Stromal cell of bone marrow (primary cell): ENCODE measurements at places on chromosomes 1 and 21.

DNA sequence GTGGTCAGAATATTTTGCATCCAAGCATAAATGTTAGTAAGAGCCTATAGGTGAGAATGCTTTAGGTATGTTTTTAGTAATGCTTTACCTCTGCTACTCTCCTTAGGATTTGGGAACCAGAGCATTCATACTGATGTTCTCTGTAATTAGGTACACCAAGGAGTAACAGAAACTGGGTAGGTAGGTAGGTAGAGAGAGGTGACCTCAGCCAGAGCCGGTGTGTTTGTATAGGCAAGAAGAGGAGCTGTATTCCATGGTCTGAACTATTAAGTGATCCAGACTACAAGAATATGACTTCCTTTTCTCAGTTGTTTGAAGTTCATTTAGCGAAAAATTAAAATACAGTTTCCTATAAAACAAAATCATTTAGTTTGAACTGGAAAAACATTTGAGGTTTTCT is 108.5 kb downstream of the SDCCAG8 start:
- DNase-seq, result no peak

DNA sequence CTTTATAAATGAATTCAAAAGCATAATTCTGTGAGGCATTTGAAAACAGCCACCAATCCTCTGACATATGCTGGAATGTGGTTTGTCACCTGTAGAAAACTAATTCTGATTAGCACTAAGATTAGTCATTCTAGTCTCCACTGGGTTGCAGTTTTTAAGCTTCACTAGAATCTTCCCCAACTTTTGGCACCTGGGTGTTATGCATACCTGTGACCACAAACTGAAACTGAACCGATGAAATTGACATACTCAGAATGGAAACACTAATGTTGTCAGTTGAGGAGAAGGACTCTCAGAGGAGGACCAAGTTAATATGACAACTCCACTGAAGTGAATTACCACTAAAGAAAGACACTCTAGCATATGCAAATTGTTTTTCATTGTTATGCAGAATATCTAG is 285.8 kb upstream of the NEGR1 start:
- no peak for DNase-seq

DNA sequence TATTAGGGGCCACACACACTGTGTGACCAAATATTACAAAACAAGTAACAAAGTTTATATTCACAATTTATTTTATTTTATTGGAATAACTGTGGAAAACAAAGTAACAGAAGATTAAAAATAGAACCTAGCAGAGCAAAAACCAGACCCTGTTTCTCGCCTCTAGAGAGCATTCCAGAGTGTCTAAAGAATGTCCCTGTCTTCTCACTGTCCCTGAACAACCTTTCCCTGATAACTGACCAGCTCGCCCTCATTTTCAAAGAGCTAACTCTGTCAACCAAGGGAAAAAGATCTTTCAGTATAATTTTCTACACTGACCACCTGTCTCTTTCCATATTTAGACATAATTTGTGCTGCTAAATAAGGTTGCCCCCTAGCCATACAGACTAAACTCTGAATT is 646.9 kb downstream of the USP25 start:
- no peak for DNase-seq

DNA sequence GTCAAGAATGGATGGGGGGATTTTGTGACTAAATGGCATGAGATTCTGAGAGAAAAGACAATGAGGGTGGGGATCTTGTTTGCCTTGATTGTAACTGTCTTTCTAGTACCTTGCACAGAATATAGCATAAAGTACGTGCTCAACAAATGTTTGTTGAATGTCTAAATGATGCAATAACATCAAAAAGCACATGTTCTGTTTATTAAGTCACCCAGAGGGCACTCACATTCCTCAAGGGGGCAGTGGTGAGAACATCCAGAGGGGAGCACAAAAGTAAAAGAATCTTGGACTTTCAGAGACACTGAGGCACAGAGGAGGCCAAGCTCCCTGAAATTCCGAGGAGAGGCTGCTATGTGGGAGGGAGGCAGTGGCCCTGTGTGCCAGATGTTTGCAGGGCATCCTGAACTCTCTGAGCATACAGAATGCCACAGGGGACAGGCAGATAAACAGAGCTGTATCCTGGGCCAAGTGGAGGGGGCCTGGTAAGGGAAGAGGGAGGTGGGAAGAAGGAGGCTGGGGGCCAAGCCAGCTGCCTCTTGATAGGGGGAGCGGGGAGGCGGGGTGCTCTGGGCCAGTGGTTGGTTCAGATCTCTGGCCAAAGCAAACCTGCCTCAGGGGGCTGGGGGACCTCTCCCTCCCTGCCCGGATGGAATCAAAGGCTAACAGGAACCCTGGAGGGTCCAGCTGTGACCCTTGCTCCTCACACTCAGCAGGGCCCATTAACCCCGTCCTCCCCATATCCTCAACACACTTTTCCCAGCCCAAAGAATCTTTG is 6.5 kb upstream of the ATP1A2 start:
- DNase-seq, result no peak

GRCh38 chr1:156697481-156697880 is 7.9 kb downstream of the CRABP2 start:
- DNase-seq, result no peak

- peak; percentile 41 for DNase-seq
These were observed 182.9 kb upstream of the KCND3 start for GRCh38 chr1:112172294-112172882.

DNA sequence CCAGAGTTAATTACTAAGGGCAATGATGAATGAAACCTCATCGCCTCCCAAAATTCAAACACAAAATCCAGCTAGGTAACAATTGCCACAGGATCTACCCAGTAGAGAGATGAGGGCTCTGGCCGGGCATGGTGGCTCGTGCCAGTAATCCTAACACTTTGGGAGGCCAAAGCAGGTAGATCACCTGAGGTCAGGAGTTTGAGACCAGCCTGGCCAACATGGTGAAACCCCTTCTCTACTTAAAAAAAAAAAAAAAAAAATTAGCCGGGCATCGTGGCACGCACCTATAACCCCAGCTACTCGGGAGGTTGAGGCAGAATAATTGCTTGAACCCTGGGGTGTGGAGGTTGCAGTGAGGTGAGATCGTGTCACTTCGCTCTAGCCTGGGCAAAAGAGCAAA is 15.8 kb downstream of the CD2 start:
- no peak for DNase-seq

- DNase-seq, result no peak
These were observed at the start of gene OBSCN for GRCh38 chr1:228207851-228208821. OBSCN (plus strand) TSS chr1:228208044; CDS start chr1:228211784, 3,740 bp downstream.

- no peak for DNase-seq
These were observed 975.0 kb upstream of the NCAM2 start for GRCh38 chr21:20023193-20023592.

- DNase-seq, result no peak
These were observed 122.1 kb upstream of the HMGB4 start for GRCh38 chr1:33741749-33742148.

DNA sequence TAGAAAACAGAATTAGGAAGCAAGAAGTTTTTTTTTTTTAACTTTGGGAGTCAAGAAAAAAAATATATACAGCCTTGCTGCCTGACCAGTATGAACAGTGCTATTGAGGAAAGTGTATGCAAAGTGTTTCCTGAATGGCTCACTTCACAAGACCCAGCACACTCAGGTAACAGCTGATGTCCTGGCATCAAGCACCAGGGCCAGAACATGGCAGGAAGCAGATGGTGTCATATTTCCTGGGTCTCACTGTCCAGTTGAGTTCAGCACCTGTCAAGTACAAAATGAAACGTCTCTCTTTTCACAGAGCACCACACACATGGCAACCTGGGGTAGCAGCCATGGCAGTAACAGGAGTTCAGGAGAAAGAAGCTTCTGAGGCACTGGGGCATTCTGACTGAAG is 372.3 kb downstream of the TTLL7 start:
- no peak for DNase-seq

DNA sequence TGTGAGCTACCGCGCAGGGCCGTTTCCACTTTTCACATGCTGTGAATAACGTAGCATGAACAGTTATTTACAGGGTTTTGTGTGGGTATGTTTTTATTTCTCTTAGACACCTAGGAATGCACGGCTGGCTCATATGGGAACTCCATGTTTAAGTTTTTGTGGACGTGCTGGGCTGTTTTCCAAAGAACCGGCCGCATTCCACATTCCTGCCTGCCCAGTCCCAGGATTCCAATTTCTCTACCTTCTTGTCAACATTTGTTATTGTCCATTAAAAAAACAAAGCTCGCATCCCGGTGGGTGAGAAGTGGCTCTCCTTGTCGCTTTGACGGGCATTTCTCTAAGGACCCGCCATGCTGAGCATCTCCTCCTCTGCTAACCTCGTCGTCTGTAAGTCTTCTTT is 47.1 kb upstream of the LRRC3 start:
- DNase-seq, result no peak

GRCh38 chr1:156160743-156161171 is 7.4 kb downstream of the SEMA4A start:
- DNase-seq, result no peak

DNA sequence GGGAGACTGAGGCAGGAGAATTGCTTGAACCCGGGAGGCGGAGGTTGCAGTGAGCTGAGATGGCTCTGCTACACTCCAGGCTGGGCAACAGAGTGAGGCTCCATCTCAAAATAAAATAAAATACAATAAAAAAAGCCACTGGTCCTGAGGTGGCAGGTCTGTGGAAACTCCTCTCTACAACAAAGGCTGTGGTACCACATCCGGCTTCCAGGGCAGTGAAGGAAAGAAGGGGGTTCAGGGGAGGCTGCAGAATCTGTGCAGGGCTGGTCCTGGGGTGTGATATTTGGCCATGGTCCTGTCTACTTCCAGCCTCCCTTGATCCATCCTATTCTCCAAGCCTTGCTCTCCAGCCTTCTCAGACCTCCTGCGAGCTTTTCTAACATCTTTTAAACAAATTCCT is 731 bp upstream of the ZNF683 start:
- no peak for DNase-seq

GRCh38 chr1:247857985-247858619 is 1.1 kb downstream of the TRIM58 start:
- no peak for DNase-seq

GRCh38 chr1:158611916-158612315 is 6.8 kb downstream of the OR10Z1 start:
- no peak for DNase-seq

DNA sequence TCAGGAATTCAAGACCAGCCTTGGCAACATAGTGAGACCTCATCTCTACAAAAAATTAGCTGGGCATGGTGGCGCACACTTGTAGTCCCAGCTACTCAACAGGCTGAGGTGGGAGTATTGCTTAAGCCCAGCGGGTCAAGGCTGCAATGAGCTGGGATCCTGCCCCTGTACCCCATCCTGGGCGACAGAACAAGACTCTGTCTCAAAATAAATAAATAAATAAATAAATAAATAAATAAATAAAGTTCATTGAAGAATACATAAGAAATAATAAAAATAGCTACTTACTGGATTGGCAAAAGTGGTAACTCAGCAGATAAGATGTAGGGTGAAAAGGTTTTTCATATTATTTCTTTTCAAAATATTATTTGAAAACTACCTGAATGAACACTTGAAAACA is 5.9 kb downstream of the CEP170 start:
- DNase-seq, result no peak

- no peak for DNase-seq
These were observed 48.6 kb downstream of the TRAF5 start for GRCh38 chr1:211375146-211375818.

DNA sequence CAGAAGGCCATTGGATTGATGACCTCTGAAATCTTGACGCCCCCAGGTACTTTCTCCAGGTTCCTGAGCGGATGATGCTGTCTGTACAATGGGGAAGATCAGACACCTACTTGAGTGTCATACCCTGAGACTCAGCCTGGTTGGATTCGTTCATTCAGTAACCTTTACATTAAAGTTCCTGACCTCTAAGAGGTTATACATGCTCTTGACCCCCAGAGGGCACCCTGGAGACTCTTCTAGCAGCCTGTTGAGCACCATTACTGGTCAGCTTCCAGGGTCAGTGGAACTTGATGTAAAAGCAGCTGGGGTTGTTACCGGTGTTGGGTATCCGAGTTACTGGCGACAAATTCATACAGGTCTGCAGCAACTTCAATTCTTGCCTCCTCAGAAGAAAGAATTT is 114.3 kb upstream of the ZNF678 start:
- DNase-seq, result no peak

DNA sequence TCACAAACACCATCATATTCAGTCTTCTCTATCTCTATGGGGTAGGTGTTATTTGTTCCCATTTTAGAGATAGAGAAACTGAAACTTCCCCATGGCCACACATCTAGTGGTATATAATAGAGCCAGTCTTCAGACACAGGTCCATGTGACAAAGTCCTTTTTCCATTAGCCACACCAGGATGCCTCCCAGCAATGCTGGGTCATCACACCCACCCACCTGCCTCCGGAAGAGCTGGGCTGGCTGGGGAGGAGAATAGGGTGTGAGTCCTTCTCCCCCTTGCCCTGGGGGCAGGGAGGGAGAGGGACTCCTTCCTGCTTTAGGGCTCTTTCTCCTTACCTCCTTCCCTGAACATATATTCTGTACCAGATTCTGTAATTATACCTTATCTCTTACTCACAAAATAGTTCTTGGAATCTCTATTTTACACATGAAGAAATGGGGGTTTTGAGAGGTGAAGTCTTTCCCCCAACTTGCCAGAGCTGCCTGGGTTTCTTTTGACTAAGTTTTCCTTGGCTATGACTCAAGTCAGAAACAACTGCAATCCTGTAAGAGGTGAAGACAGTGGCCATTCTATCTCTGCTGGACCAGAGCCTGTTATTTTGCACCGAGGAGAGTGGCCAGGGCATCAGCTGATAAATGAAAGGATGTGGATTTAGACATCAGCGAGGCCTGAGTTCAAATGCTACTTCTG is 30.0 kb downstream of the SOX13 start:
- no peak for DNase-seq

DNA sequence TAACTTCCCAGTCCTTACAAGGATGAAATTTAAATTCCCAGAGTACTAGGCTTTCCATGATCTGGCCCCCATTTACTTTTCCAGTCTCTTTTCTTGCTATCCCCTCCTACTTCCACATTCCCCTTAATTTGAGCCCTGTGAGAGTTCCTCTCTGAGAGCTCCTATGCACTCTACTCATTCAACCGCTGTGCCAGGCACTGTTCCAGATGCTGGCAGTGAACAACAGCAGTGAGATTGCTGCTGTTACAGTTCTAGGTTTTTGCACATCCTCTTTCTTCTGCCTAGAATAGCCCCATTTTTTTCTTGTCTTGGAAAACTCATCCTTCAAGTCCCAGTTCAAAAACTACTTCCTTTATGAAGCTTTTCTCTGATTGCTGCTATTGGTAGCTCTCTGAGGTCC is 18.8 kb downstream of the ATF6 start:
- DNase-seq, result no peak

- DNase-seq, result no peak
These were observed 39.6 kb upstream of the PGBD5 start for GRCh38 chr1:230465691-230466090.

GRCh38 chr1:222790115-222790514 is 24.7 kb upstream of the DISP1 start:
- no peak for DNase-seq
